ENCODE measurements at places on chromosomes 7 and 10. TPM values are rescaled to one million over a fixed set of nuclear protein-coding genes. Genes with fewer than 3 reads are reported as not detected.

The POLR3A gene
- total RNA-seq, result 12.7 TPM

The ZNF365 gene
- not detected for total RNA-seq

DNA sequence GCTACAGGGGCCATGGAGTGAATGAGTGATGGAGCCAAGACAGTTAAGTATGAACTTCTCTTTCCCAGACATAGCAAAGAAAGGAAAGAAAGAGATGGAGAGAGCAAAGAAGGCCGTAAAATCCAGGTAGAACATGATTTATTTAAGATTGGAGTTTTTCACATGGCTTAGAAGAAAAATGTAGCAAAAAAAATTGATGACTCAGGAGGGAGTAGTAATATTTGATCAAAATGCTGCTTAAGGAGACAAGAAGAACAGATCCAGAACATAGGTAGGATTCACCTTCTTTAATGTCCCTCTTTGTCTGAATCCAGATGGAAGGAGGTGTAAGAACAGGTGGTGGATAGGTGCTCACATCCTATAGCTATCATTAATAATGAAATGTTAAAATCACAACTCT, 51.0 kb upstream of the GLCCI1 start:
- DNase-seq, result no peak
- H3K4me1 ChIP-seq, result peaks cover 6% of the 10 kb centered on the region
- no peak overlapping the region for H3K4me3 ChIP-seq

GRCh38 chr10:123966896-123967231, 75.3 kb upstream of the CPXM2 start:
- no peak for DNase-seq
- H3K27me3 ChIP-seq, result peaks cover 55% of the 10 kb centered on the region
- H3K27ac ChIP-seq, result no peak overlapping the region
- no peak overlapping the region for H3K4me3 ChIP-seq

DNA sequence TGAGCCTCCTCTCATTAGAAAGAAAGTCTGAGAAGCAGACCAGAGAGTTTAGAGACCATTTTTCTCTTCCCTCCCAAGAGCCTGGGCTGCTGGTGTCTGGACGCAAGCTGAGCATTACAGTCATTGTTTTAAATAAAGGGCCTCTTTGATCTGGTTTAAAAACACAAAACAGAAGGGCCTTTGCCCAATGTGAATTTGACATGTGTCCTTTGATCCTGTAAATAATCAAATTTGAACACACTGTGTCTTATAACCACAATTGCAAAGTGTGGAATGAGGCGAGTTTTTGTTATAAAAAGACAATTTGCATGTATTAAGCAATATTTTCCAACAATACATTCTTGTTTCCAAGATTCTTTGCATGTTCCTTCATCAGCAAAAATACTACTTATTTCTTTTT, 158.5 kb downstream of the C7orf25 start:
- no peak overlapping the region for H3K27ac ChIP-seq
- DNase-seq, result no peak
- H3K27me3 ChIP-seq, result no peaks in the 10 kb centered on the region
- H3K36me3 ChIP-seq, result no peaks in the 10 kb centered on the region
- H3K4me1 ChIP-seq, result peaks cover 2% of the 10 kb centered on the region
- H3K4me3 ChIP-seq, result no peak overlapping the region

GRCh38 chr7:8511855-8512254, 78.4 kb downstream of the NXPH1 start:
- H3K27me3 ChIP-seq, result no peaks in the 10 kb centered on the region
- H3K4me3 ChIP-seq, result no peak overlapping the region
- H3K36me3 ChIP-seq, result no peaks in the 10 kb centered on the region
- no peak overlapping the region for H3K27ac ChIP-seq

Data from transverse colon (tissue), 4 donors.